ENCODE measurements at places on chromosomes 4 and X. TPM values are rescaled to one million over a fixed set of nuclear protein-coding genes. Genes with fewer than 3 reads are reported as not detected.
A peak's percentile ranks its signal among the peaks of the same experiment; 100 is the strongest.

GRCh38 chr4:37188100-37188499, 56.4 kb upstream of the NWD2 start:
- no peaks in the 10 kb centered on the region for H3K4me1 ChIP-seq
- no peaks in the 10 kb centered on the region for H3K36me3 ChIP-seq
- no peak for DNase-seq
- H3K27ac ChIP-seq: no peak overlapping the region
- no peak overlapping the region for H3K4me3 ChIP-seq
- H3K27me3 ChIP-seq: no peaks in the 10 kb centered on the region

- H3K27me3 ChIP-seq: no peaks in the 10 kb centered on the region
- no peak overlapping the region for H3K4me3 ChIP-seq
- H3K36me3 ChIP-seq: no peaks in the 10 kb centered on the region
- no peaks in the 10 kb centered on the region for H3K4me1 ChIP-seq
- DNase-seq: no peak
- no peak overlapping the region for H3K27ac ChIP-seq
Measured at GRCh38 chr4:42268824-42269223, 116.4 kb upstream of the BEND4 start.

DNA sequence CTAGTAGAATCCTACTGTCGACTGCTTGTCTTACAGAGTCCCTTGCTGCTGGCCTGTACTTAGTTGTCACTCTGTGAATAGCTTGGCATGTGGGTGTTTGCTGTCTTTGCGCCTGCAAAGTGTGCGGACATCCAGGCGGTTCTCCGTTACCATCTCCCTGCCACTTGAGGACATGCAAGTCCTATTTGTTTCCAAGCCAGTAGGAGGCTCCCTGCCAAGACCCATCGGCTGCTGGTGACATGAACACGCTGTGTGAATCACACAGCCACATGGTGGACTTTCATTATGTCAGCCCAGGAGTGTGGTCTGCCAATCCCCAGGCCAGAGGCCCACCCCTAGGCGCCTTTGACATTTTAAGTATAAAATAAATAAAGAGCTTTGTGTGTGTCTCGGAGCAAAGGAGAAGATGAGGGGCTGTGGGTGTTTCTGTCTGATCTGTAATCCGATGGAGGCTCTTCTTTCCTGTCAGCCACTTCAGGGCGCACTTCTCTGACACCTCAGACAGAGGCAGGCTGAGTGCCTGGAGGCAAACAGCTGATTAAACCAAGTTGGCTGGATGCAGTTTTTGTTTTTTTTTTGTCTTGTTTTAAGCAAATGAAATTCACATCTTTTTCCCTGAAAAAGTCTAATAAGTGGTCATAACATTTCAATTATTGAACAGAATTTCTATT, 51.5 kb downstream of the ALPK1 start:
- H3K27ac ChIP-seq: no peak overlapping the region
- H3K36me3 ChIP-seq: no peaks in the 10 kb centered on the region
- DNase-seq: no peak
- no peak overlapping the region for H3K4me3 ChIP-seq
- H3K4me1 ChIP-seq: peaks cover 9% of the 10 kb centered on the region

DNA sequence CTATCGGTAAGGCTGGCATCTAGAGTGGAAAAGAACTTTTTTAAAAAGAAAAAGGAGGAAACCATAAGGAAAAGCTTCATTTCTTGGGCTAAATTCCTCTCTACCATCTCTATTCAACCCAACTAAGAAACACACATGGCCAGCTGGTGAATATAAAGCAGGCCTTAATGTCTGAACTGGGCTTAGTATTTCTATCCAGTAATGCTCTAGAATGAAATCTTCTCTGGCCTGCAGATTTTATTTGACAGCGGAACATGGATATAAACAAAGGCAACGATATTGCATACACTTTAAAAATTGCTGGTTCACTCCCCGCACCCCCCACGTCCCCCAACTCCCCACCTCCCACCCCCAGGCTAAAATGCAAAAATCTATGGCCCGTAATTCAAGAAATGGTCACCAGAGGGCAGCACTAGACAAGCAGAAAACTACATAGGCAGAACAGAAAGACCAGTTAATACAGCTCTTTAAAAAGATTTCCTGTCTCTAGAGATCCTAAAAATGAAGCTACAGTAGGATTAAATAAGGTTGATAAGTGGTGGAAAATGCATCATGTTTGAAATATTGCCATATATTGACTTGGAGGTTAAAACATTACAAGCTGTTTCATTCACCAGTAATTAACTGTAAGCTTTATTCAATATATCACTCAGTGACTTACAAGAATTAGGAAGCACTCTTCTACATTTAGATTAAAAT, 155.2 kb upstream of the GALNT7 start:
- no peaks in the 10 kb centered on the region for H3K36me3 ChIP-seq
- H3K4me3 ChIP-seq: no peak overlapping the region
- no peaks in the 10 kb centered on the region for H3K4me1 ChIP-seq
- no peak overlapping the region for H3K27ac ChIP-seq

DNA sequence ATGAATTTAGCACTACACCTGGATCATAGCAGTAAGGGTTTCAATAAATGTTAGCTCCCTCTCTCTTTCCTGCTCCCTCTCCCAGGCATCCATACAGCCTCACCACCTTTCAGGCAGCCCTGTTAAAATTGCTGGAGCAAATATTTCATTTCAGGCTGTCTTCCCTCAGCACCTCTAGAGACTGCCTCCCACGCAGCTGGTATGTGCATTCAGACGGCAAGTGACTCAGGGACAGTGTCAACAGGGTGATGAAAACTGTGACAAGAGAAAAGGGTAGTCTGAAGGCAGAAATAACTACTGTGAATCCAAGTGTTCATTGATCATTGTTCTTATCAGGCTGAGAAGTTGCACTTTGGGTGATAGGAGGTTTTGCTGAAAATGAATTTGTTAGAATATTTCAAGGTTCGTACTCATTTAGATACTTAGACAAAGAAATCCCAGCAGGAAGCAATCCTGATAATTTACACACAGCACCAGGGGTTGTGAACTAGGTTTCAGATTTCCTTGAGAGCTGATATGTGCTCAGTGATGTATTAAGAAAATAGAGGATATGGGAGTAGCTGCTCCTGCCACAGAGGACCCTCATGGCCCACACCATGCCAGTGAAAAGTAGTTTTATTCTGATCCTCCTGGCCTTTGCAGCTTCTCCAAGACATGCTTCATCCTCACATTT, 424.2 kb downstream of the FGF13 start:
- no peaks in the 10 kb centered on the region for H3K4me1 ChIP-seq
- H3K4me3 ChIP-seq: no peak overlapping the region
- H3K36me3 ChIP-seq: no peaks in the 10 kb centered on the region

- no peaks in the 10 kb centered on the region for H3K4me1 ChIP-seq
- H3K27ac ChIP-seq: no peak overlapping the region
- no peaks in the 10 kb centered on the region for H3K27me3 ChIP-seq
- no peak overlapping the region for H3K4me3 ChIP-seq
Measured at GRCh38 chr4:78509043-78509442, 42.5 kb upstream of the ANXA3 start.

GRCh38 chr4:83989835-83990234, 453.9 kb downstream of the GPAT3 start:
- H3K4me3 ChIP-seq: no peak overlapping the region
- H3K36me3 ChIP-seq: no peaks in the 10 kb centered on the region
- no peak overlapping the region for H3K27ac ChIP-seq
- peak; percentile 19 for DNase-seq

DNA sequence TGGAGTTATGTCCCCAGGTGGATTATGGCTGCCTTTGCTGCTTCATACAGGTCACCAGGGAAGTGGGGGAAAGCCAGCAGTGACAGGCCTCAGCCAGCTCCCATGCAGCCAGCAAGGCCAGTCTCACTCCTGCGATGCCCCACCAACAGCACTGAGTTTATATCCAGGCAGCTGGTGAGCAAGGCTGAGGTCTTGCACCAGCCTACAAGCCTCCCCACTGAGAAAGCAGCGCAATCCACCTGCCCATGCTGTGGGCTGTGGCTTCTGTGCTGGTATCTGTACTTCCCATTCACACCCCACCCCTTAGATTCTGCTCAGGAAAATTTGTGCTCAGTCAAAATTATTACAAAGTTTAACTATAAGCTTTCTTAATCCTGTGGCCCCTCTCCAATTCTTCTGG, 153.5 kb downstream of the HHIP start:
- no peaks in the 10 kb centered on the region for H3K36me3 ChIP-seq
- no peaks in the 10 kb centered on the region for H3K4me1 ChIP-seq
- DNase-seq: no peak
- H3K27ac ChIP-seq: no peak overlapping the region
- H3K27me3 ChIP-seq: no peaks in the 10 kb centered on the region
- no peak overlapping the region for H3K4me3 ChIP-seq

SPP1 gene
- 186 TPM for polyA plus RNA-seq

FAT1 gene
- polyA plus RNA-seq: 223 TPM

ARHGEF9 gene
- polyA plus RNA-seq: 35.0 TPM

LUZP4 gene
- not detected for polyA plus RNA-seq
